ENCODE measurements at places on chromosomes 2 and 18.

DNA sequence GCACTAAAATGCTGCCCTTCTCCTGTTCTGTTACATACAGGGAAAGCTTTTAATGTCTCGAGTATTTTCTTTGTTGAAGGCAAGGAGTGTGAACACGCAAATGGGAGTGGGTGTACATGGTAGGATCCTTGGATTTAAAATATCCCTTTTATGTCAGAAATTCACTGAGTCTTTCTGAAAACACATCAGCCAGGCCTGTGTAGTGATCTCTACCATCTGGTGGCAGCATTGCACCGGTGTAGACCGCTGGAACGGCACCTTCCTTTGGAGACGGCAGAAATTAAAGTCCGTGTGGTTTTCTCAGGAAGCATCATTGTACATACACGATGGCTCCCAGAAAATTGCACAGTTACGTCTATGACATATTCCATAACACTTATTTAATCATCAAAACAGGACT lies 515.8 kb downstream of the GALR1 start:
- DNase-seq, result no peak

DNA sequence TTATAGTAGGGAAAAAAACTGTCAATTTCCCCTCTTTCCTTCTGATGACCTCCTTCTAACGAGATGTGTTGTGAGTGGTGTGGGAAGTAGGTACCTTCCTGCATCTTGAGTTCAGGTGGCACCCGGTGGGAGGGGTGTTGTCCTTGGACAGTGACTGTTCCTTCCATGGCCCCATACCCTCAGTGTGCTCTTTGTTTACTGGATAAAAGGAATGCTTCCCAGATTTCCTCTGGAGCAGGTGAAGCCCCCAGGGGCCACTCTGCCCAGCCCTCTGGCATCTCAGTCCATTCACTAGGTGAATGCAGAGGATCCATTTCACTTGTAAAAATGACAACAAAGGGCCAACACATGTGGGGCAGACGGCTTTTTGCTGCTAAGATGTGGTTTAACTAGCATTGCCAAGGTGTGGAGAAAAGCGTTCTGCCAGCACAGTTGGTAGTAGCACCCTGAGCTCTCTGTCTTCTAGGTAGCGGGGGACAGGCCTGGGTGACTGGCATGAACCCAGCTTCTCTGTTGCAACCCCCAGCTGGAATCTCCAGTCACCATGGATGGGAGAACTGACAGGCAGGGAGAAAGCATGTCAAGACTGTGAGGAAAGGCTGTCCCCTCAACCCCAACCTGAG lies 6.9 kb downstream of the GDF7 start:
- no peak for DNase-seq

GRCh38 chr18:59358414-59358711 lies 702 bp downstream of the LMAN1 start:
- DNase-seq, result no peak

- DNase-seq, result no peak
Measured at GRCh38 chr2:1539973-1540372, 126.7 kb downstream of the TPO start.

DNA sequence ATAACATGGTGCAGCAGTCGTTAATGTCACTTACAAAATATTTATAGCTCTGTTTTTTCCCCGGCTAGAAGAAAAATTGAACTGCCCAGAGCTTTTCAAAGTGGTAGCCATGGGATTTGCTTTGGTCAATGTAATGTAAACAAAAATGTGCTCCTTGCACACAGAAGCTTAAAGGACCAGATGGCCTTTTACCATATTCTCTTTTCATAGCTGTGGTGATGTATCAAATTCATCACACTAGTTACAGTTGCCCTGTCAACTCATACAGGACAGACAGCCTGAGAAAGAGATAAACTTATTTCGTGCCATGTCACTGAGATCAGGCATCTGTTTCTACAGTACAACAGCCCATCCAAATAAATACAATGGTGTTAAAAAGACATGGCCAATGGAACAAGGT lies 368.1 kb upstream of the CDH19 start:
- DNase-seq, result no peak

All from Right ventricle myocardium superior (tissue), 1 donor.